ENCODE measurements at places on chromosomes 4 and X.

GRCh38 chrX:20637351-20637750 lies 370.6 kb upstream of the RPS6KA3 start:
- DNase-seq = no peak

GRCh38 chr4:26412381-26413372 lies 77.6 kb downstream of the CCKAR start:
- DNase-seq = no peak

DNA sequence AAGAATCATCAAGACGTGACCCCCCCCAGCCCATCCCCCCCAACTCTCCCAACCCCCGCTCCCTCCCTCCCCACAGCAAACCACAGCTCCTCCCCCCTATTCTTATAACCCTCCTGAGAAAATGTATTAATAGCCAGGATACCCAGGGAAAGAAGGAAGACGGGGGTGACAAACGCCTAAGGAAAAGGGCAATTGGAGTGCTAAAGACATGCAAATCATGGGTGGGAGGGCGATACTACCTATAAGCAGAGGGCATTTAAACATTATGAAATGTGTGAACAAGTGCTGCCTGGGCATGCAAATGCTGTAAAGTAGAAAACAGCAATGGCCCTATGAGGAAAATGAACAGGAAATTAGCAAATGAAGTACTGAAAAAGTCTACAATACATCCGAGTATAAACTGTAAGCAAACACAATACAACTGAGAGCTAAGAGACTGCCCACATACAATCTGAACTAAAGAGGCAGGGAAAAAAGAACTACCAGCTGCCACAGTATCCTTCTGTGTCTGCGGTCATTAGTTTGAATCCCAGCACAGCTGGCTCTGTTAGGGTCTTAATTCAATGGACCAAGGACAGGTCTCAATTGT lies 2.4 kb downstream of the CXXC4 start:
- no peak for DNase-seq

- no peak for DNase-seq
Measured at GRCh38 chr4:1523907-1524636, 117.8 kb upstream of the NKX1-1 start.

DNA sequence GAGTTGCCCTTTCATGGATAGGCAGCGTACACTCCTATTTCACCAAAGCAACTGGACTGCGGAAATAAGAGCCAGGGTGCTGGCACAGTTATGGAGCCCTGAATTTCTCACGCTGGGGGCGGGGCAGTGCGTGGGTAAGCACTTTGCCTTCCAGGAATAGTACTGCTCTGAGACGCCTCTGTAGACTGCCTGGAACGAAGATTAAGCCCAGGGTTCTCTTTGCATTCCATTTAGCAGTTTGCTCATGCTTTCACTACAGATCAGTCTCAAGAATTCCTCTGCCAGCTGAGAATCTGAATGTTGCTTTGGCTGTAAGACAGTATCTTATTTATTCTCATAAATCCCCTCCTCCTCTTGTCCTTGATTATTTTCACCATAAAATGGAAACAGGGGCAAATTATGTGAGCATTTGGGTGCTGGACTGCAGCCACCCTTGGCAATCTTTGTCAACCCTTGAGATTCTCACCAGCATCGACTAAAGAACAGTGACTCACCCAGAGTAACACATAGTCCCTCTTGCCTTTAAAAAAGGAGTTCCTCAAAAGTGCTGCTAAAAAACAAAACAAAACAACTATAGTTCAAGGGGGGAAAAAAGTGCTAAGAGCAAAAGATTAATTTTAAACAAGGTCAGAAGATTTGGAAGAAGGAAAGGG lies 88.9 kb upstream of the CITED1 start:
- DNase-seq = no peak

GRCh38 chr4:166895771-166896170 lies 338.5 kb downstream of the SPOCK3 start:
- no peak for DNase-seq

DNA sequence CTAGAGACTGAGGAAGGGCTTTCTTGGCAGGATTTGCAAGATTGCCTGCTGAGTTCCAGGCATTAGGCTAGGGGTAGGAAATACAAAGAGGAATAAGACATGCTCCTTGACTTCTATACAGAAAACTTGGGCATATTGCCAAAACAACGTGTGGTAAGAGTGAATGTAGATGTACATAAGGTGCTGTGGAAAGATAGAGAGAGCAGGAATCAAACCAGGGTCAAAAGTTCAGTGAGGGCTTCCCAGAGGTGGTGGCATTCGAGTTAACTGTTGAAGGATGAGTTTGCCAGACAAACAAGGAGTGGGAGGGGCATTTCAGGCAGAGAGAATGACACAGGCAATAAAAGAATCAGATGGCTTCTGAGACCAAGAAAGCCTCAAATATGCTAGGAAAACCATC lies 187.9 kb downstream of the KDR start:
- no peak for DNase-seq

DNA sequence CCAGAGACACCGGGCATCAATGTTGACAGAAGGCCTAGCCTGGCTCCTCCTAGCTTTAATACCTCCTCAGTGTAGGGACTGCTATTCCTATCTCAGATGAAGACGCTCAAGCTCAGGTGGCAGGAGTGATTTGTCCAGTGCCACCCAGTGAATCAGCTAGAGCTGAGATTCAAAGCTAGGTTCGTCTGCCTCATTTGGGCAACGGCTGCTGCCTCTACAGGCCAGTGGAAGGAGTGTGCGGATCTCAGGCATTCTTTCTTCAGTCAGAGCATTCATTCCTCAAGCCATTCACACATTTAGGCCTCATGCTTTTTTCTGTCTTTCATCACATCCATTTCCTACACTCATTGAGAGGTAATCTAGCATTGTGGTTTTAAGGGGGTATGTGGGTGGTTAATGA lies 7.3 kb downstream of the TSR2 start:
- no peak for DNase-seq

GRCh38 chrX:111376897-111377578 lies 35.0 kb downstream of the DCX start:
- DNase-seq = no peak

- no peak for DNase-seq
Measured at GRCh38 chr4:126611900-126612299, 1020.9 kb upstream of the INTU start.

GRCh38 chr4:151430740-151431457 lies 21.9 kb downstream of the FHIP1A start:
- DNase-seq = no peak

- no peak for DNase-seq
Measured at GRCh38 chr4:17230727-17231126, 281.2 kb downstream of the QDPR start.

Data from GM12864 (cell line).